ENCODE measurements at places on chromosomes 1 and 21. TPM values are rescaled to one million over a fixed set of nuclear protein-coding genes. Genes with fewer than 3 reads are reported as not detected.

The OPTC gene
- not detected for total RNA-seq

The PDZK1IP1 gene
- not detected for total RNA-seq

The CHIA gene
- not detected for total RNA-seq

The PADI3 gene
- not detected for total RNA-seq

The RHD gene
- 0.19 TPM for total RNA-seq

The S100A7A gene
- total RNA-seq: not detected
